WTC11 (cell line): ENCODE measurements at places on chromosomes 11 and 22. TPM values are rescaled to one million over a fixed set of nuclear protein-coding genes. Genes with fewer than 3 reads are reported as not detected.

GRCh38 chr11:78651136-78651775 is 76.6 kb upstream of the NARS2 start:
- no peak for DNase-seq

DNA sequence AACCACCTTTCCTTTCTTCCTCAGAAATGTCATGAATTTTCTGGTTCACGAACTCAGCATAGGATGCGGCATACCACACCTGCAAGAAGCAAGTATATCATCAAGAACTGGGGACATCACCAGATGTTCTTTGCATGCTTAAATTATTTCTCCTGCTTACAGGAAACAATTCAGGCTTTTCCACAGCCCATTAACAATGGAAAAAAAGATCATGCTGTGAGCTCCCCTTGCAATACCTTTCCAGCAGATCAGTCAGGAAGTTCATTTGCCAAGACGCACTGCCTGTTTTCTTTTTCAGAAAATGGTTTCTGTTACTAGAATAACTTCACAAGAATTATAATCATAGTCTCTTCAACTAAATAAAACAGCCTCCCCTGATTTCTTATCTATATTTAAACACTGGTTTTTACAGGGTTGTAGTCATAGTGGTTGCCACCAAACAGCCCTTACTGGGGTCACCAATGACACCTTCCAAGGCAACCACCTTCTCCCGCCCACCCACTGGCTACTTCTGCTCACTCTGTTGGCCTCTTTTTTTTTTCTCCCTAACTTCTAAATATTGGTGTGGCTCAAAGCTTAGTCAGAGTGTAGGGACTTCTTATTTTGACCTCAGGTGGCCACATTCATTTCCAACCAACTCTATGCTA is 42.3 kb upstream of the NFRKB start:
- DNase-seq, result no peak

DNA sequence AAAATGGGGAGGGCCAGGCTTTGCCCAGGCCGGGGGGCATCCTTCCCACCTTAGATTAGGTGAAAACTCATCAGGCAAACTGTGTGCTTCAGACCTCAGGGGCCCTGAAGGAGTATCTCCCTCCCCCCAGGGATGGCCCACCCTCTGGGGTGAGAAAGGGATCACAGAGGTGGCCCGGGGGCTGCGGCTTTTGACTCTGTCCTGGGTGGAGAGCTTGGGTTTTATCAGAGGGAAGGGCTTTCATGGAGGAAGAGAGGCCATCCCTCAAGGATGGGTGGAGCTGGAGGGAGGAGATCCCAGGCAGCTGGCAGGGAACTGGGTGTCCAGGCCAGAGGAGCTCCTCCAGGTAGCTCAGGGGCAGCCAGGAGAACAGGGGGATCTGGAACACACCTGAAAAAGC is 3.1 kb upstream of the PPP2R5B start:
- no peak for DNase-seq

- DNase-seq, result no peak
Observed at GRCh38 chr11:12433571-12434324, 56.4 kb downstream of the PARVA start.

DNA sequence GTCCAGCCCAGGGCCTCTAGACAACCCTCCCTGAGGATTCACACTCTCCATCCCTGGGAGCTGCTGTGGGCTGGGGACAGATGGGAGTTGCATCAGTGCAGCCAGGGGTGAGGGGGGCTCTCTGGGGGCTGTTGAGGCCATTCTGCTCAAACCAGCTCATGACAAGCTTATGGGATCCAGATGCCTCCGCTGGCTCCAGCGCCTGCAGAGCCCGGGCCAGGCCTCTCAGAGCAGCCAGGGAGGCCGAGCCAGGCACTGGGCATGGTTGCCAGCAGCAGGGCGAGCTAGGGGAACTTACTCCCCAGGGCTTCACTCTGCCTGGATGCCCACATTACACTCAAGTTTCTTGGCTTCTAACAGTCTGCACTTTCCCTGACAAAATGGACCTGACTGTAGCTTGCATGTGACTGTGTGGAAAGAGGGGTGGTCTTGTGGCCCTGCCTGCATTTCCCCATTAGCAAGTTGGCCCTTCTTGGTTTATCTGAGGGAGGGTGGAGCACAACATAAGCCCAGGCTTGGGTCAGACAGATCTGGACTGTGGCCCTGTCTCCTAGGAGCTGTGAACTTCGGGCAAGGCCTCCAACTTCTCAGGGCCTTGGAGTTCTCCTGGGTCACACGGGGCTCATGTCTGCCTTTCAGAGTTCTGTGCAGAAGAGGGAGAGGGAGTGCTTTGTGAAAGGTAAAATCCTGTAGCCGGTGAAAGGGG is 34.5 kb upstream of the CYB5R3 start:
- no peak for DNase-seq

- no peak for DNase-seq
Observed at GRCh38 chr11:19391026-19391425, 150.3 kb upstream of the E2F8 start.

SCGB1D2 gene
- total RNA-seq, result not detected in 3 replicates

RAB38 gene
- total RNA-seq, result 13.3 to 18.4 TPM (median 17.5 TPM) in 3 replicates

TRMU gene
- total RNA-seq, result 62.4 to 103 TPM (median 64.6 TPM) in 3 replicates

PATE4 gene
- total RNA-seq, result not detected in 3 replicates
